GM06990 (cell line): ENCODE measurements at places on chromosomes 12 and 14.
A peak's percentile ranks its signal among the peaks of the same experiment; 100 is the strongest.

GRCh38 chr12:110245369-110245772 is 35.7 kb upstream of the ATP2A2 start:
- peak; percentile 33 for DNase-seq

DNA sequence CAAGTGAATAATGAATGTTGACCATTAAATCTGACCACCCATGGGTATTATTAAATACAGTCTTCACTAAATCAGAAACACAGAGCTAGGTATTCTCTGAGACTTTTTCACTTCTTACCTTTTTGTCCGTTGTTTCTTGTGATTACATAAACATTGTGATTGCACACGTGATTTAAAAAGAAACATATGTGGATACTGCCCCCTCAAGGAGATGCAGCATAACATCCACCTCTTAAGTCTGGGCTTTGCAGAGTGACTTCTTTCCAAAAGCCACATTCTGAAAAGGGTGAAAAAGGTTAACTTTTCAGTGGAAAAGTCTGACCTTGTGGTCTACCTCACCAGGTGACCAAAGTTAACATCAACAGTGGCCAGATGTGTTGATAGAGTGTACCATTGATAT is 185.5 kb upstream of the FAR2 start:
- no peak for DNase-seq

GRCh38 chr12:68007466-68007865 is 18.2 kb downstream of the IFNG-AS1 start:
- DNase-seq: no peak

DNA sequence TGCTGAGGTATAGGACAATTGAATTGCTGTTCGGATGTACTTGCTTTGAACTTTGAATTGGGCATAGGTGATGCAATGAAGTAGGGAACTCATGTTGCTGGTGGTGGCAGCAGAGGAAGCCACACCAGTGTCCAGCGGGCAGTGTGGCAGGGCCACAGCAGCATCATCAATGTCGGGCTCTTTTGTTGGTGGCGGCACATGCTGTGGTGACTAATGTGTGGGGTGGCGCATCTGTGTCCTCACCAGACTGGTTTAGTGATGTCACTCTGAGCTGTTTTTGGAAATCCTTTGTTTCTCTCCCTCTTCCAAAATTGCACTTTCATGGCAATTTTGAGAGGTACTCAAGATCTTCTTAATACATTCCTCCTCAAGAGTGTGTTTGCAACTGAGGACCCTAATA is 187.6 kb downstream of the ETNK1 start:
- DNase-seq: no peak

- DNase-seq: no peak
These were observed 124.1 kb downstream of the SSPN start for GRCh38 chr12:26319511-26319910.

DNA sequence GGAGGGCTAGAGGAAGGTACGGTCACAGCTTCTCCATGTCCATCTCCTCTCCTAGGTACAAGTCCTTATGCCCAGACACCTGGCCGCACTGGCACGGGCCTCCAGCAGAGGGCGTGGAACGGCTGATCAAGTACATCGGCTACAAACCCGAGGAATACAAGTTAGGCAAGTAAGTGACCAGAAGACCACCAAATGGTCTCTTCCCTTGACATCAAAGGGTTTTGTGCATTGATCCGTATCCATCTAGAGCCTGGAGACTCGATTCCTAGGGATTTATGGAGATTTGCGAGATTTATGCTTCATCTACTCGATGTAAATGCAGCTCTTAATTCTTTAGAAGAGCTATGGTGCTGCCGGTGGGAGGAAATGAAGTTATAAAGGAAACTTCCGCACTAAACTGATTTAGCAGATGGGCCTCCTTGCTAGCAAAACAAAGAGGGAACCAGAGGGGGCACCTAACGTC is 44.2 kb downstream of the KCTD10 start:
- peak; percentile 71 for DNase-seq

DNA sequence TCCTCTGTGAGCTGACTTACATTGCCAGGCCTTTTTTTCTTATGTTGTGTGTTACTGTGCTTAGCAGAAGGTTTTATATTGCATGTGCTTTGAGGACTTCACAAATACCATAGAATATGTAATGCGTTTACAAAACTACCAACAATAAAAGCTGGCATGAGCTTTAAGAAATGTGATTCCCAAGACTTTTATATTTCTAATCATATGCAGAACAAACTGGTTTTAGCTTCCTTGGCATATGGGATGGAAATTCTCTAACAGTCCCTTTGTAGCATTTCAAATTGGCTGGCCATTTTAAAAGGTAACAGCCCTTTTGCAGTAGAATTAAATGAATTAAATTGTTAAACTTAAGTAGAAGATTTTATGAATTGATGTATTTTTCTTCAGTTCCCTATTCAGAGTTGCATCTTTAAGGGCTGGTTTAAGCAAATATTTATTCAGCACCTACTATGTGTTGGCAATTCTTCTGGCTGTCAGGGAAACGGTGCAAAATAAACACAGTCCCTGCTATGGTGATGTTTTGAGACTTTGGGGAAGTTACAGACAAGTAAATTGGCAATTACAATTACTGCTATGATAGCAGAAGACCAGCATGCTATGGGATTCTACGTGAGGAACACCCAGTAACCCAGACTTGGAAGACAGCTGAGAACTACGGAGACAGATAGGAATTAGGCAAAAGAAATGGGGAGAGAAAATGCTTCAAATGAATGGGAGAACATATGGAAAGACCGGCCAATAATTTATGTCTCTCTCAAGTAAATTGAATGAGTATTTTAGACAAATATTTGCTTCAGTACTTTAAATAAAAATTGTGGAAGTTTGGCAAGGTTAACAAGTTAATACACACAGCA is 446.4 kb downstream of the EGLN3 start:
- no peak for DNase-seq

DNA sequence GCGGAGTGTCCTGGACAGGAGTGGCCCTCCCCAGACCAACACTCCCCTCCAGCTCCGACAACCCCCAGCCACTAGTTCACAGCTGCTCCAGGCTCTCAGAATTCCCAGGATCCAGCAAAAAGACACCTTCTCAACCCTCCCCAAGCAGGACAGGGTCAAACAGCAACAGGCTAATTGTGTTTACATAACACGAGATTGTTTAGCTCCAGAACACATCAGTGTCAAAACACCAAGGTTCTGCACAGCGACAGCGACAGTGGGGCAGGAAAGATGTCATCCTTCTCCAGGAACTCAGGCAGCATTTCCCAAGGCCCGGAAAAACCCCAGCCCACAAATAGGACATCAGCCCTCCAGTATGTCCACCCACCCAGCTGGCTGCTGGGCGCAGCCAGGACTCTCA is 16.5 kb downstream of the ITPK1 start:
- no peak for DNase-seq

- DNase-seq: no peak
These were observed 241.9 kb upstream of the SYT1 start for GRCh38 chr12:78622529-78623195.

- DNase-seq: no peak
These were observed 194.0 kb downstream of the EGLN3 start for GRCh38 chr14:33756833-33757232.

DNA sequence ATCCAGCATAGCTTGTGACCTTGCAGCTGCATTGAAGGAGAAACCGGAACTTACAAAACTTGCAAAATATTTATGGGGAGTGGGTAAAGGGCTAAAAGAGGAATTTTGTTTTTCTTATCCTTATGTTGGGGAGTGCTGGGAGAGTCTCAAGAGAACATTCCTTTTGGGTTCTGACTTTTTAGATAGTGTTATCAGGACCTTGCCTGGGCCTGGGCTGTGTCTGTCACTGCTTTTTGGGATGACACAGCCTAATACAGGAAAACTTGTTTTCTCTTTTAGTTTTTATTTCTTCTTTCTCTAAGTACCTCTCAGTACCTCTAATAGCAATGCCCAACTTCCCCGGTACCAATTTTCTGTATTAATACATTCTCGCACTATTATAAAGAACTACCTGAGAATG is 850.6 kb downstream of the RPS29 start:
- no peak for DNase-seq

- no peak for DNase-seq
These were observed 10.0 kb upstream of the EEA1 start for GRCh38 chr12:92939116-92939515.

DNA sequence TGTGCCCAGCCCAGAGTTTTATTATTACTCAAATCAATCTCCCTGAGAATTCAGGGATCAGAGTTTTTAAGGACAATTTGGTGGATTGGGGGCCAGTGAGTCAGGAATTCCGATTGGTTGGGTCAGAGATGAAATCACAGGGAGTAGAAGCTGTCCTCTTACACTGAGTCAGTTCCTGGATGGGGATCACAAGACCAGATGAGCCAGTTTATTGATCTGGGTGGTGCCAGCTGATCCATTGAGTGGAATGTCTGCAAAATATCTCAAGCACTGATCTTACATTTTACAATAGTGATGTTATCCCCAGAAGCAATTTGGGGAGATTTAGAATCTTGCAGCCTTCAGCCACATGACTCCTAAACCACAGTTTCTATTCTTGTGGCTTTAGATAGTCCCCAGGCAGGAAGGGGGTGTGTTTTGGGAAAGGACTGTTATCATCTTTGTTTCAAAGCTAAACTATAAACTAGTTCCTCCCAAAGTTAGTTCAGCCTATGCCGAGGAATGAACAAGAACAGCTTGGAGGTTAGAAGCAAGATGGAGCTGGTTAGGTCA is 89.1 kb upstream of the CNOT2 start:
- no peak for DNase-seq

GRCh38 chr12:2722806-2723205 is 72.0 kb upstream of the FKBP4 start:
- no peak for DNase-seq

DNA sequence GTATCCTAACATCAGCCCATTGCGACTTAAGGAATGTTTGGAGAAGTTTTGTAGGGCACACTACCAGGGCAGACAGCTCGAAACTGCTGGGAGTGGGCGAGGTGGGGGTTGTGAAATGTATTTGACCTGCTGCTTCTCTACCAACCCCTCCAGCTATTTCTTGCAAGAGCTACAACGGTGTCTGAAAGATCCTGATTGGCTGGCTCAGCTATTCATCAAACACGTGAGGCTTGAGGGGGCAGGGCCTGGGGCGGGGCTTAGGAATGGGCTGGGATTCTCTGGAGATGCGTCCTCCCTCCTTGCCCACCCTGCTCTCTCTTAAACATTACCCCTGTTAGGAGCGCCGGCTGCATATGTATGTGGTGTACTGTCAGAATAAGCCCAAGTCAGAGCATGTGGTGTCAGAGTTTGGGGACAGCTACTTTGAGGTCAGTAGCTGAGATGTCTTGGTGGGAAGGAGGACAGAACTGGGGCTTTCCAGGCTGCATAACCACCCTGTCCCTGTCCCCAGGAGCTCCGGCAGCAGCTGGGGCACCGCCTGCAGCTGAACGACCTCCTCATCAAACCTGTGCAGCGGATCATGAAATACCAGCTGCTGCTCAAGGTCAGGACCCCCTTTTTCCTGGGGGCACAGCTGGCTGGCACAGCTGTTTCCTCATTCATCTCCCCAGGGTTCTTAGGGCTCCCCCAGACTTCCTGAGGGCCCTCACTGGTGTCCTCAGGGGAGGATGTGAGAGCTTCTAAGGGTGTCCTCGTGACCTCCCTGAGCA is 3.1 kb downstream of the ARHGEF25 start:
- DNase-seq: peak; percentile 56

GRCh38 chr12:92619730-92620684 is 82.8 kb upstream of the PLEKHG7 start:
- DNase-seq: no peak

GRCh38 chr14:44657696-44658388 is 150.8 kb upstream of the FSCB start:
- DNase-seq: no peak

- no peak for DNase-seq
These were observed 79.2 kb downstream of the B4GALNT3 start for GRCh38 chr12:538731-539539.

DNA sequence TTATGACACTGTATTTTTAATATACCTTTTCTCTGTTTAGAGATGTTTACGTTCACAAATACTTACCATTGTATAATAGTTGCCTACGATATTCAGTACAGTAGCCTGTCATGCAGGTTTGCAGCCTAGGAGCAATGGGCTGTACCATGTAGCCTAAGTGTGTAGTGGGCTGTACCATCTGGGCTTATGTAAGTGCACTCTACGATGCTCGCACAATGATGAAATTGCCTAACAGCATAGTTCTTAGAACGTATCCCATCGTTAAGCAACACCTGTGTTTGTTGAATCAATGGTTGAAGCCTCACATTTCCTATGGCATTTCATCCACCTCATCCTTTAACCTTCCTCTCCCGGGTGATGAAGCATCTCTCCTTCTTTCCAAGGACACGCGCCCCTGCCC is 12.5 kb upstream of the EML1 start:
- no peak for DNase-seq

- DNase-seq: no peak
These were observed 44.2 kb upstream of the FBXO21 start for GRCh38 chr12:117234441-117234840.

DNA sequence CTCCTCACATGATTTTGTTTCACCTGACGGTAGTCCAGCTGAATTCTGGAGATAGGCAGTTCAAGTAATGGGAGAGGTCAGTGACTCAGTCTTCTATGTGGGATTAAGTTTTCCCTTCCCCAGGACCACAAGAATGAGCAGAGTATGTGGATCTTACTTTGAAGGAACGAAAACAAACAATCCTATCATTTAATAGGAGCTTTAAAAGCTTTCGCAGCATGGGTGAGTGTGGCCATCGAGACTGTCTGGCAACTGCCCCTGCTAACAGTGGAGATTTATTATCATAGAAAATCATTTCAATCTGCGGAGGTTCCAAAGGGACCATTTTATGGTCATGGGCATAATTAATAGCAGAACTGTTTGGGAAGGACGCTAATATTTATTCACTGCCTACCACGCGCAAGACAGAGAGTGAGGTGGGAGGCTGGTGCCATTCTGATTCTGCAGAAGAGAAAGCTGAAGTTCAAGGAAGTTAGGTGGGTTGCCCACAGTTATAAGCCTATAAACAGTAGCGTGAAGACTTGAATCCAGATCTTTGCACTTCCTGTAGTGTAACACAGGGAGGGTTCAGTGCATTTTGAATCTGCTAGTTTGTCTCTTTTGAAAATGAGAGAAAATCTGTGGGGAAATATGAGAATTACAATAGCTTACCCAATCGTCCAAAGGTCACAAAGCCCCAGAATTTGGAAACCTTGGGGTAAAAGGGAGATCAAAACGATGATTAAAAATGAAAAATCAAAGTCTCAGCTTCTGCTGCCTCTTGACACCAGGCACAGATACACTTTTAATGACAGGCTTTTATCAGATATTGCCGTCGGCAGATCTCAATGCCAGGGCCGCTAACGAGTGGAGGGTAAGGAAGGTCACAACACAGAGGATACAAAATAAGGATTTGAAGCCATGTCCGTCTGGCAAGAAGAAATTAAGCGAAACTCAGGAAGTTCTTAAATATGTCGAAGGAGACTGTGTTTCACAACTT is 209.6 kb downstream of the CRADD start:
- DNase-seq: no peak

DNA sequence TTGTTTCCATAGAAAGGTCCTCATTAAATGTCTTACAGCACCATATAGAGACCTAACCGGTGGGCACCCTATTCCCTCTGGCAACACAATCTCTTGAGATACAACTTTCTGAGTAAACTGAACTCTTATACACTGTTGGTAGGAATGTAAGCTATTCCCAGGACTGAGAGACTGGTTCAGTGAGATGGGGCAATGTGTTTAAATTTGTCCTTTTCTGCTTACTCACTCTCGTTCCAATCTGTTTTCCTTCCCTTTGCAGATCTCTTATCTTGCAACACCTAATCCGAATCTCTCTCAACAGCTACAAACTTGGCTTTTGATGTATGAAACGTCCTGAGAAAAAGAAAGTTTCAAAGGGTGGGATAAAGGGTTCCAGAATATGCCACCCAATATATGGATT is 26.1 kb upstream of the ETV6 start:
- DNase-seq: no peak
